Stimulated activated CD8-positive, alpha-beta memory T cell treated with anti-CD3 and anti-CD28 coated beads, Interleukin-7, amount 100 ng/mL, for 24 hours (primary cell): ENCODE measurements at places on chromosomes 2 and 18.

DNA sequence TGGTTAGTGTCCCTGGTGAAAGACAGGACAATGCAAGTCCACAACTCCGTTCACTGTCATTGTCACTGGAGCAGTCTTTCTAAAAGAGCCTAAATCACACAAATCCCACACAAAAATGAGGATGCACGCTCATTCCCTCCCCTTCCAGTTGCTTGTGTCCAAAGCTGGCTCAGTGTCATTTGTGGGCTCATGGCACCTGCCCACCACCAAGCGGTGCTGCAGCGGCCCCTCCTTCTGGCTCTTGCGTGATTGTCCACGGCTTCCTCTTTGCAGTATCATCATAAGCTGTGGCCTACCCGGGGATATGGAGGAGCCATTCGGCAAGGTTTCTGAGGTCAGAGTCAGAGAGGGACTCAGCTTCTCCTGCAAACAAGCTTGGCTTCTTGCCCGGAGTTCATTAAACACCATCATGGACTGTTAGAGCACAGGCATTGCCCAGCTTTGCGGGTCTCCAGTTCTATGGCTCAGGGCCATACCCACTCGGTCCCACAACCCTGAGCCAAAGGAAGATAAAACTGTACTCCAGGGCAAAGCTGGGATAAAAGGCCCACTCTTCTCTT is 179.4 kb upstream of the AGAP1 start:
- DNase-seq: no peak

GRCh38 chr2:156663757-156664409 is 227.7 kb downstream of the GPD2 start:
- no peak for DNase-seq

- no peak for DNase-seq
Measured at GRCh38 chr2:86002375-86002774, 103.3 kb downstream of the POLR1A start.

GRCh38 chr18:44609181-44609941 is 71.3 kb upstream of the SETBP1 start:
- DNase-seq: no peak
